RCC 7860 (cell line): ENCODE measurements at places on chromosomes 2 and 18.

DNA sequence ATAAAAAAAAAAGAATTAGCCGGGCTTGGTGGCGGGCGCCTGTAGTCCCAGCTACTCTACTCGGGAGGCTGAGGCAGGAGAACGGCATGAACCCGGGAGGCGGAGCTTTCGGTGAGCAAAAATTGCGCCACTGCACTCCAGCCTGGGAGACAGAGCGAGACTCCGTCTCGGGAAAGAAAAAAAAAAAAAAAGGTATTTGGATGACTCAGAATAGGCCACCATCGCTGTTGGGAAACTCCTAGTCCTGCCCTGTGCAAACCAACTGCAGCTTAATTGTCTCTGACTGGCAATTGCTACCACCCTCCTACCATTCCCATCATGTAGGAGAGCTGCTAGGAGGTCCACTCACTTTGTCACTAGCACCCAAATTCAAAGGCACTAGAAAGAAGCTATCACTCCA, 43.5 kb downstream of the ATP8B1 start:
- no peak for DNase-seq

DNA sequence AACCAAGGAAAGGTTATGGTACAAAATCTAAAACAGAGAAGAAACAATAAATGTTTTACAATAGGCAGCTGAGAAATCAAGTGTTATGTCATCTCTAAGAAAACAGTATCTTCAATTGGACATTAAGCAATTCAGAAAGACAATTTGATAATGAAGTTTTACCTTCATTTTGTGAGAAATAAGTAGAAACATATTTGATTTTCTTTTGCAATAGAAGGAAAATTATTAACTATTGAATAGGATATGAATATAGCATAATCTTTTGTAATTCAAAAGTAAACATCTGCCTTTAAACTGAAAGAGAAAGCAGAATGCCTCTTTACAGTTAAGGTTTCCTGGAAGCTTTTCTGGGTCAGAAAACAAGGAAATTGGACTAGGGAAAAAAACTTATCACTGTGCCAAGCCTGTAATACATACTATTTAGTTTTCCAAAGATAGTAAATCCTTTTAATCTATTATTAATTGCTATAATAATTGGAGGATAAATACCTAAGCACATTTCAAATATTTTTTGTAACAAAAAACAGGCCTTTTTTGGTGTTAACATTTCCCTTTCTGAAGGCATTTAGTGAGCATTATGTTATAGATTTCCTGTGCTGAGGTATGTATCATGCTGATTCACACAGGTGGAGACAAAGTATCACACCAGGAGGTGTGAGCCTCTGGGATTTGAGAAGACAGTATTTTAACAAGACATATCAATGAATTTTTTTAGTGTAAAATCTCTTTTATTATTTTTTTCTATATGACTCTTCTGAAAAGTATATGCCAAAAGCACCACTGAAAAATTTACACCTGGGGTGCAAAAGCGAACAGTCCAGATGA, 947.0 kb upstream of the CDH2 start:
- no peak for DNase-seq

- DNase-seq, result no peak
Observed at GRCh38 chr18:10131460-10132395, 217.9 kb downstream of the VAPA start.

DNA sequence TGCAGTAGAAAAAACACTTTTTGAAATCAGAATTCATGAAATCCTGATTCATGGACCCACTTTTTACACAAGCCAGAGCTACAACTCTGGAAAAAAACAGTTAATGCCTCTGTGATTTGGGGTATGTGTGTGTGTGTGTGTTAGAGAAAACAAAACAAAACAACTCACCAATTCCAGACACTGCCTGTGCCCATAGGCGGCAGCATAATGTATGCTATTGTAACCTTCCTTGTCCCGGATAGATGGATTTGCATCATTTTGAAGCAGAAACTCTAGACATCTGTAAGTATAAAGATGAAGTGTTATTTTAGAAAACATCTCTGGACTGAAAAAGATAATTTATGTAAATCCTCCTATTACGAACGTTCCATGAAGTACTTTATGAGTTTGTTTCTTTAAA, 152.0 kb upstream of the PGAP1 start:
- DNase-seq, result no peak
